ENCODE measurements at places on chromosomes 12 and 14.
A peak's percentile ranks its signal among the peaks of the same experiment; 100 is the strongest.

DNA sequence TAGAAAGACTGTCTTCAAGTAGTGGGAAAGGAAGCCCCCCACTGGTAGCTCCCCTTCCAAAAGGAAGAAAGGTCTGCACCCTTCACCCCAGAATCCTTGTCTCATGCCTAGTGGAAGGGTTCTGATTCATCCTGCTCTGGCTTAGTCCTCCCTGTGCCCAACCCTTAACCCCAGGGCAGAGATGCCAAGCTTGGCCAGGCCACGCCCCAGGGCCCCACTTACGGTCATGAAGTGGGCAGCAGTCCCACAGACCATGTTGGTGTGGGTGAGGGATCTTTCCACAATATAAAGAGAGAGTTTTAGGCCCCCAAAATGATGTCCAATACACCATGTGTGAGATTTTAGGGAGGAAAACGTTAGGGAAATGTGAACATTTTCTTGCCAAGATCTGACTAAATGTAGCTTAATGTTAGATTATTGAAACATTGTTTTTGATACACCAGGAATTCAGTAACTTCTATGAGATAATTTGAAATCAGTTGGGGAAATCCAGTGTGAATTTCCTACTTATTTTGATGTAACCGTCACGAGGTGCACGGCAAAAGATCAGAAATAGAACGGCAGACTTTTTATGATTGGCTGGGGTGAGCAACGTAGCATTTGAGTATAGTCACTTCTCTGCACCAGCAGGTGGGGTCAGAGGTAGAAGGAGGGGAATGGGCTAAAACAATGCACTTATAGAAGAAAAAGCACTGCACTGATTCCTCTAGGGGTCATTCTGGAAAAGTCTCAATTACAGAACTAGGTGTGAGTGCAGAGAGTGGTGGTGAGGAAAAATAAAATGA lies 8.2 kb upstream of the SSPN start:
- DNase-seq, result no peak

- DNase-seq, result no peak
Measured at GRCh38 chr14:101018561-101019290, 115.2 kb upstream of the RTL1 start.

DNA sequence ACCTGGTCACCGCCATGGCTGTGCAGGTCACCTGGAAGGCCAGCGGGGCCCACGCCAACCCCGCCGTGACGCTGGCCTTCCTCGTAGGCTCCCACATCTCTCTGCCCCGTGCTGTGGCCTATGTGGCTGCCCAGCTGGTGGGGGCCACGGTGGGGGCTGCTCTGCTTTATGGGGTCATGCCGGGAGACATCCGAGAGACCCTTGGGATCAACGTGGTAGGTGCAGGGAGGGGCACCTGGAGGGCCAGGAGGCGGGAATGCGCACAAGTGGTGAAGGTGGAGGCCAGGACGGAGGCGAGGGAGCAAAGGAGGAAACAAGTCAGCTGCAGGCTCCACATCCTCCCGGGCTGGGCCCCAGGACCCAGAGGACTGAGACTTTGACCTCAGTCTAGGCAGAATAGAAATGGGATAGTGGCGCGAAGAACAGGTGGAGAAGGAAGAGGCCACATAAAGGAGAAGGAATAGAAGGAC lies 649 bp downstream of the AQP6 start:
- DNase-seq, result no peak

GRCh38 chr14:38731962-38732361 lies 371.1 kb downstream of the SEC23A start:
- DNase-seq, result no peak

GRCh38 chr12:39070775-39071174 lies 165.4 kb upstream of the CPNE8 start:
- DNase-seq, result no peak

DNA sequence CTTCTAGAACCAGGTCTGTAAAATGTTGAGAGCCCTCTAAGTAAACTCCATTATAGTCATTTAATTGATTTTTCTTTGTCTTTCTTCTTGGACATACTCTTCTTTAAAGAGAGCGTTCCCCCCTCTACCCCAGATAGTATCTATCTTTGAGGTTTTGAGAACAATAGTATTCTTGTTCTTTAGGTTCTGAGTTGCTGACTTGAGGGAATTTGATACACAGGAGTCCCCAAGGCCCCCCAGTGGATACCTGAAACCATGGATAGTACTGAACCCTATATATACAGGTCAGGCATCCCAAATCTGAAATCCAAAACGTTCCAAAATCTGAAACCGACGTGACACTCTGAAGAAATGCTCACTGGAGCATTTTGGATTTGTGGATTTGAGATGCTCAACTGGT lies 65.5 kb downstream of the FUT8 start:
- DNase-seq, result no peak

DNA sequence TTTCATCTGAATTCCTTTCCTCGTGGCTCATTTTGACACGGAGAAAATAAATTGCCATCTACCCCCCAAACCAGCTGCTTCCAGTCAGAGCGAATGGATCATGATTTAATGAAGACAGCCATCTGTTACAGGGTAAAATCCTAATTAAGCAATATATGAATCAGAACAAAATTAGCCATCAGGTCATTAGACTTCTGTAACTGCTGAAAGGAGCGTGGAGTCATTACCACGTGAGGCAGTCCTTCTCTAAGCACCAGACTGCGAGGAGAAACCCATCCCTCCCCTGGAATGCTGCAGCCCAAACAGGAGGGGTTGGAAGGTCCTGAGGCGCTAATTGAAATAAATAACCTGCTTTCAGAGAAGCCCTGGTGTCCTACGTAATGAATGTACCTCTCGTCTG lies 51.1 kb upstream of the TCL1A start:
- DNase-seq, result peak; percentile 100

DNA sequence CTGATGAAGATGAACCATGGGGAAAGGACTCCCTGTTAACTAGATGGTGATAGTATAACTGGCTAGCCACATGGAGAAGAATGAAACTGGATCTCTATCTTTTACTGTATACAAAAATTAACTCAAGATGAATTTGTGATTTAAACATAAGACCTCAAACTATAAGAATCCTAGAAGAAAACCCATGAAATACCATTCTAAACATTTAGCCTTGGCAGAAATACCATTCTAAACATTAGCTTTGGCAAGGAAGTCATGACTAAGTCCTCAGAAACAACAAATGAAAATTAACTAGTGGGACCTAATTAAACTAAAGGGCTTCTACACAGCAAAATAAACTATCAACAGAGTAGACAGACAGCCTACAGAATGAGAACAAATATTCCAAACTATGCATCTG lies 28.4 kb upstream of the NOVA1 start:
- DNase-seq, result no peak
